ENCODE measurements at places on chromosomes 7 and 10. TPM values are rescaled to one million over a fixed set of nuclear protein-coding genes. Genes with fewer than 3 reads are reported as not detected.

Gene SLC35G1
- 2.9 TPM for total RNA-seq

Gene CYP26C1
- total RNA-seq, result 0.30 TPM

Gene CREB5
- total RNA-seq, result 8.3 TPM

Gene PTPN20
- total RNA-seq, result not detected

Gene KIF5B
- total RNA-seq, result 96.2 TPM

Gene PYROXD2
- 2.1 TPM for total RNA-seq

Gene MMD2
- not detected for total RNA-seq

Gene COL28A1
- total RNA-seq, result not detected

Gene THAP5
- 11.0 TPM for total RNA-seq

Gene DNAH11
- 4.6 TPM for total RNA-seq

Gene TLX1
- total RNA-seq, result not detected

Gene DNAJC12
- total RNA-seq, result 0.39 TPM

Gene MOGAT3
- not detected for total RNA-seq

Gene EBLN1
- not detected for total RNA-seq

Gene CTAGE6
- not detected for total RNA-seq

Gene TEX36
- total RNA-seq, result not detected

Gene HOXA9
- 24.6 TPM for total RNA-seq

Gene COBL
- total RNA-seq, result not detected

Gene CLRN3
- total RNA-seq, result not detected

Gene ADAM22
- total RNA-seq, result 0.67 TPM

Gene HTR7
- total RNA-seq, result not detected

Gene WIPF3
- not detected for total RNA-seq

Gene SPACDR
- total RNA-seq, result 3.4 TPM

Gene KAZALD1
- total RNA-seq, result 0.40 TPM

Gene NXPH1
- total RNA-seq, result not detected

Gene SFTPA1
- not detected for total RNA-seq
